ENCODE measurements at places on chromosomes 13 and 19.

- no peak for DNase-seq
Observed at GRCh38 chr13:112053167-112053743, 13.7 kb upstream of the SOX1 start.

DNA sequence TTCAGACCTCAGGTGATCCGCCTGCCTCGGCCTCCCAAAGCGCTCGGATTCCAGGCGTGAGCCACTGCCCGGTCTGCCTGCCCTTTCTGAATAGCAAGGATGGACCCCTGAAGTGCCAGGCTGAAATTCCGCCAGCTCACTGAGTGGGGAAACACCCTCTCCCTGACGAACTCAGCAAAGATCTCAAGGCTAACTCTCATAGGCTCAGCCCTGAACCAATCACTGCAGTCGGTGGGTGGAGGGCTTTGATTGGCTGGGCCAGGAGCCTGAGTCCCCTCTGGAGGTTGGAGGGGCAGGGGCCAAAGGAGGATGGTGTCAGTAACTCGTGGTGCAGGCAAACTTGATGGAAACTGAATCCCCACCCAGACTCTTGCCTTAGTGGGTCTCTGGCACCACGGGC lies 11.2 kb upstream of the COMP start:
- DNase-seq: peak; percentile 16

GRCh38 chr19:10346509-10346908 lies 7.1 kb upstream of the ICAM3 start:
- no peak for DNase-seq

GRCh38 chr19:56245121-56245740 lies 27.3 kb upstream of the EDDM13 start:
- DNase-seq: no peak

GRCh38 chr19:18426416-18426767 lies 7.2 kb downstream of the SSBP4 start:
- DNase-seq: no peak

DNA sequence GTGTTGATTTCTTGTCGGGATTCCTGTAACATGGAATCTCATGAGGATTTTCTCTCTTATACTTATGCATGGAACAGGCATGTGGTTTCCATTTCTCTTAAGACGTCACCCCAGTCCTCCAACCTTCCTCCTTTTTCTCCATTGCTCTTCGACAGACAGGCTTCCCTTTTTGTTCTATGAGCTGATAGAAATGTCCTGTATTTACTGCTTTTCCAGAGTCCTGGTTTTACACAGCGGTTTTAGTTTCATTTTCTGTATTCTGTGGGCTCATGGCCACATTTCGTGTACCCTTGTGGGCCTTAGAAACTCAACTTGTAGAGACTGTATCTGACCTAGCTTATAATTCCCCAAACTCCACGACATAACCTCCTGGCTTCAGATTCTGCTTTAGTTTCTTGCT lies 113.1 kb downstream of the PAN3 start:
- no peak for DNase-seq

- no peak for DNase-seq
Observed at GRCh38 chr19:10694706-10695307, 6.4 kb upstream of the QTRT1 start.

GRCh38 chr19:52938761-52939160 lies 15.5 kb upstream of the ZNF888 start:
- DNase-seq: no peak

DNA sequence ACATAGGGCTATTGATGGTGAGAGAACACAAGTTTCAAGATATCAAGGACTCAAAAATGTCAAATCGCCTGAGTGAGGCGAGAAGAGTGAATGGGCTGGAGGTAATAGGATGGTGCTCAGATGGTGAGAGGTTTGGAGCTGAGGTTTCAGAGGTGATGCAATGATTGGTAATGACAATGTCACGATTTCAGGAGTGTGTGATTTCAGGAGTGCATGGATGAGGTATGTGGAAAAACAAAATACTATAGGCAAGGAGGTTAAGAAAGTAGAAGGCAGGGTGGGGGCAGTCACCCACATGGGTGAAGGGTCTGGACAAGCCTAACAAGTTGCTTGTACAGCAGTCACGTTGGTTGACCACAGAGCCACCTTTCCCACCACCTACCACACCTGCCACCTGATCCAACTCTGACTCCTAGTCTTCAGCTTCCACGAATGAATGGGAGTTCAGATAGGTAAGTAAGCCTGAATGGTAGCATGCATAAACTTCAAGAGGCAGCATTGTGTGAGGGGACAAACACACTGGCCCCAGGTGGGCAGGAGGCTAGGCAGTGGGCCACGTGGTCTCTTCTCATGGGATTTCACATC lies 71.5 kb downstream of the RUBCNL start:
- no peak for DNase-seq

GRCh38 chr13:102567857-102568256 lies 28.9 kb upstream of the TPP2 start:
- no peak for DNase-seq

DNA sequence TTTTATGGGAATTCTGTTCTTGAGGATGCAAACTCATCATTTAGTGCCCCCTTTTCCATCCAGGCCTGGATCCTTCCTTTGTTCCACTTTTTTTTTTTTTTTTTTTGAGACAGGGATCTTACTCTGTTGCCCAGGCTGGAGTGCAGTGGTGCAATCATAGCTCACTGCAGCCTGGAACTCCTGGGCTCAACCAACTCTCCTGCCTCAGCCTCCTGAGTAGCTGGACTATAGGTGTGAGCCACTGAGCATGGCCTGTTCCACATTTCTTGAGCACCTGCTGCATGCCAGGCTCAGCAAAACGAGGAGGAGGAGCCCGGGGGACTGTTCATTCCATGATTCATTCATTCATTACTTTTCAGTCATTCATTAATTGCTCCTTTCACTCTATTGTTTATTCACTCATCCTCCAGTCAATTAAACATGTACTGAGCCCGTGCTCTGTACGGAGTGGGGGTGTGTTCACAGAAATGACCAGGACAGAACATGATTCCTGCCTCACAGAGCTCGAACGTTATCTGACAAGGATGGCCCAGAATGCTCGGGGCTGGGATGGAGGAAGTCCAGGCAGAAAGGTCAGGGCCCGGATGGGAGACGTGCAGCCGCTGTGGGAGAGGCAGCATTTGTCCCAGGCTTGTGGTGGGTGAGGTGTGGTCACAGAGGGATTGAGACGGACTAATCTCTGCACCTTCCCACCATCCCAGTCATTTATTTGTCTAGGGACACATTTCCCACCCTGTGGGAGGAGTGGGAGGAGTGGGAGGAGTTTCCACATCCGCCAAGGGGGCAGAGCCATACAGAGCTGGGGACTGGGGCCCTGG lies 51.2 kb upstream of the SHKBP1 start:
- DNase-seq: no peak

DNA sequence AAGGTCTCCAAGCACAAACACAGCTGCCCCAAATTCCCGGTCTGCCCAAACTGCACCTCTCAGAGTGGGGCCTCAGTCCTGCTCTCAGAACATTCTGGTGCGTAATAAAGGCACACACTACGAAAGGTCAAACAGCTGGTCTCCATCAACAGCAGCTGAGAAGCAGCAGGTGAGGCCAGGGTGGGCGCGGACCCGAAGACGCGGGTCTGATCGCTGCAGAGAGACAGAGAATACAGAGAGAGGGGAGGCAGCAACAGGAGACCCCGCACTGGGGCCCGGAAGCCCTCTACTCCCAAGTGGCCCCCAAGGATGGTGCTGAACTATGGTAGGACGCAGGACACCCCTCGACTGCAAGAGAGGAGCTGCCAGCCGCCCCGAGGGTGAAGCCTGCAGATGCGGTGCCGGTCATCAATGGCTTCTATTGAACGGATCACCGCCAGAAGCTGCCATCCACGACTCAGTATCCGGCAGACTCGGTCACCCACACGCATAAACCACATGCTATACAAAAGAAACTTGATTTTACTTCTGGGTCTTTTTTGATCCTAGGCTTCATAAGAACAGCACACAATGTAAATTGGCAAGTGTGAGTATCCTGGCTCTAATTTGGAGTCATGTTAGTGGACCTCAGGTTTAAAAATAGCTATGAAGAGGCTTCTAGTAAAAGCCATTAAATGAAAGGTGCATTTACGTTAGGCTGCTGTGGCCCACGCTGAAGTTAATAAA lies 33.4 kb downstream of the STK24 start:
- DNase-seq: no peak

GRCh38 chr13:66673401-66673800 lies 556.7 kb downstream of the PCDH9 start:
- no peak for DNase-seq

- DNase-seq: peak; percentile 85
Observed at GRCh38 chr19:41352609-41353465, 885 bp downstream of the TGFB1 start.

- no peak for DNase-seq
Observed at GRCh38 chr13:50250401-50250800, 235.2 kb downstream of the KCNRG start.

GRCh38 chr13:22839603-22840530 lies 340.9 kb upstream of the SGCG start:
- DNase-seq: no peak

- peak; percentile 78 for DNase-seq
Observed at GRCh38 chr19:47226426-47227351, 4.3 kb downstream of the BBC3 start.

- DNase-seq: no peak
Observed at GRCh38 chr13:43516401-43516833, 270.4 kb downstream of the ENOX1 start.

DNA sequence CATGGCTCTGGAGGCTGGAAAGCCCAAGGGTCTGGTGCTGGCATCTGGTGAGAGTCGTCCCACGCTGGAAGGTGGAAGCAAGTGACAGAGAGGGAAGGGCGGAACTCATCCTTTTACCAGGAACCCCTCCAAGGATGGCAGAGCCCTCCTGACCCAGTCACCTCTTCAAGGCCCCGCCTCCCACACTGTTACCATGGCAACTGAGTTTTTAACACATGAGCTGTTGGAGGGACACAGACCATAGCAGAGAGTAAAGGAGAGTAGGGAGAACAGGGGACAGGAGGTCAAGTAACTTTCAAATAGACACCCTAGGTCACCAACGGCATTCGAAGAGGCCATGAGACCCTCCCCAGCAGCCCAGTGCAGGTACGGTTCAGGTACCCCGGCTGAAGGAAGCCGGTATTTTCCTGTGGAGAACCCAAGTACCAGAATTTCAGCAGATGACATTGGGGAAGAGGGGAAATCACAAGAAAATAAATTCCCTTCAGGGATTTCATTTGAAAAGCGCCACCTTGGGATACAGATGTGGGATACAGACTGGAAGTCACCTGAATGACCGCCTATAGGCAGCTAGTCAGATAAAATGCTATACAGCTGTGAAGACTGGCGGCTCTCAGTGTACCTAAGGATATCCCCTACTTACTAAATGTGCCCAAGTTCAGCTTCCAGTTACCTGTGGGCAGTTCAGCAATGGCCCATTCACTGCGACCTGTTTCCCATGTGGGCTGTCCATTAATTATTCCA lies 8.0 kb downstream of the IL17D start:
- no peak for DNase-seq

DNA sequence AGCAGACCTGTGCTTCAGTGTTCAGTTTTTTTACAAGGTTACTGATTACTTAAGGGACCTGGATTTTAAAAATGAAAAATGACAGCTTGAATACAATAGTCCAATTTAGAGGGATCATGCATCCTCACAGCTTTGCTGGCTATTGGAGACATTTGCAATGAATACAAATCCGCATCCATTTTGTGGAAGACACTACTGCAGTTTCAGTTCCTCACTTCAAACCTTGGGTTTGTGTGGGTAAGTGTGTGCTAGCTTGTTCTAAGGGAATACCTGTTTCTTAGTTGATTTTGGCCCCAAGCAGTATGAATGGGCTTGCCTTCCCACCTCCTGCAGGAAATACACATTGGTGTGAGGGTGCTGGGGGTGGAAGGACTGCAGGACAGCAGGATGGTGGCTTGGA lies 222.4 kb downstream of the OLFM4 start:
- DNase-seq: no peak

DNA sequence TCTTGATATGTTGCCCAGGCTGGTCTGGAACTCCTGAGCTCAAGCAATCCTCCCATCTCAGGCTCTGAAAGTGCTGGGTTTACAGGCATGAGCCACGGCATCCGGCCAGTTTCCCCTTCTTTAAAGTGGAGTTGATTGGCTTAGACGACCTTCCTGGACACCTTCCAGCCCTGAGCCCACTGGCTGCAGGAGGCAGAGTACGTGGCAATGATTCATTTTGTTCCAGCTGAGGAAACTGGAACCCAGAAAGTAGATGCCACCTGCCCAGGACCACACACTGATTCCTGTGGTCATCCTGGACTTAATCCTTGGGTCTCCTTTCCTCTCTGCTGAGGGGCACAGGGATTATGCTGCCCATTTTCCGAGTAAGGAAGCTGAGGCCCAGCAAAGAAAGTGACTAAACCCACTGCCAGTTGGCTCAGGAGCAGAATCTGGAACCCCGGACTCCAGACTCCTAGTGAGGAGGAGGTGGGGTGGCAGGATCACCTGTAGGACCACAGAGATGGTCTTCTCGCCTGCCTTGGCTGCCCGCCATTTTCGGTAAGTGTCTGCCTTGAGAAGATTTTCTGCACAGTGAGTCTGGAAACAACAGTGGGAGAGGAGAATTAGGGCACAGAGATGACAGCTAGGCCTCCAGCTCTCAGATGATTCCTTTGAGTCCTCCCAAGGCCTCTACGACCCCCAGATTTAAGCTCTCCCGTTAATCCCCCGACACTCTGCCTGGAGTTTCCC lies 737 bp downstream of the XRCC1 start:
- no peak for DNase-seq

GRCh38 chr13:44470638-44471562 lies 97.3 kb downstream of the SERP2 start:
- no peak for DNase-seq

DNA sequence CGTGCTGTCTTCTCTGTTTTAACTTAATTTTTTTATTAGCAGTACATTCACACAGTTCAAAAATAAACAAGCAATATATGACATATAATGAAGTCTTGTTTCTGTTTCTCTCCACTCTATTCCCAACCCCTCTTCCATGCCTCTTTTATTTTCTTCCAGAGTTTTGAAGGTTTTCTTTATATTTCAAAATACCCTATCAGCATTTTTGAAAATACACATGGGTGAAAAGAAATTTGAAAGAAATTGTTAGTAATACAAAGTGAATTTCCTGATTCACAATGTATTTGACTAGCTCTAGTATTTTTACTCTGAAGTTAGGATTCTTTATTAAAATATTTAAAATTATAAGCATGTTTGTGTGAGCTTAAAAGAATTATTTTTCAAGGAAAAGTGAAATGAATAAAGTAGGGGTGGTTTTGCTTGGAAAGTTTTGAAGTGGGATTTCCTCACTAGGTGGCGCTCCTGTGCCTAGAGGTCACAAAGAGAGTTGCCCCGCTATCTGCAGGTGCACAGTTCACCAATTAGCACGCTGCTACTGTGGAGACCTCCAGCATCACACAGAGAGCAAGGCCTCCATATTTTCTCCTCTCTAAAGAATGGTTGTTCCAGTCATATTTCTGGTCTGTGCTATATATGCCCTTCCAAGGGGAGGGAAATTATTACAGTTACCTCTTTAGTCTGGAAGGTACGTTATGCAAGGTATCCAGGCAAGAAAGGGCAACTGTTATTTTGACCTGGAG lies 37.6 kb downstream of the SOX21 start:
- DNase-seq: peak; percentile 51

GRCh38 chr19:52665529-52665928 lies 27.4 kb upstream of the ZNF83 start:
- no peak for DNase-seq

Measured in GM13976 (cell line).